ENCODE measurements at places on chromosomes 11 and 22.

- no peak for DNase-seq
Measured at GRCh38 chr11:21402274-21402673, 732.9 kb downstream of the NELL1 start.

DNA sequence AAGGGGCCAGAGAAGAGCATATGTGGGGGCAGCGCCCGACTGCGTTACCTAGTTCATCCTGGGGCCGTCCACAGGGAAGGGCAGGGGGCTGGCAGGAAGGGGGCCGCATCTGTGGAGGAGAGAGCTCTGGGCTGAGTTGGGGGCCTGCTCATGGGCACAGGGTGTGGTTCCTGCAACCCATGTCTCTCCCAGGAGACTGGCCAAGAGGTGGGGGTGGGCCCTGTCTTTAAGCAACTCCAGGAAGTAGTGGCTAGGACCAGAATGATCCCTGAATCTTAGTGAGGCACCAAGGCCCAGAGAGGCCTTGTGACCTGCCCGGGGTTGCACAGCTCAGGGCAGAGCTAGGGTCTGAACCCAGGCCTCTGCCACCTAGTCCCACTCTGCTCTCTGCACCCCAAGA lies 21.9 kb downstream of the CSNK1E start:
- DNase-seq, result no peak

- DNase-seq, result no peak
Measured at GRCh38 chr22:29707010-29707409, 12.8 kb upstream of the CABP7 start.

DNA sequence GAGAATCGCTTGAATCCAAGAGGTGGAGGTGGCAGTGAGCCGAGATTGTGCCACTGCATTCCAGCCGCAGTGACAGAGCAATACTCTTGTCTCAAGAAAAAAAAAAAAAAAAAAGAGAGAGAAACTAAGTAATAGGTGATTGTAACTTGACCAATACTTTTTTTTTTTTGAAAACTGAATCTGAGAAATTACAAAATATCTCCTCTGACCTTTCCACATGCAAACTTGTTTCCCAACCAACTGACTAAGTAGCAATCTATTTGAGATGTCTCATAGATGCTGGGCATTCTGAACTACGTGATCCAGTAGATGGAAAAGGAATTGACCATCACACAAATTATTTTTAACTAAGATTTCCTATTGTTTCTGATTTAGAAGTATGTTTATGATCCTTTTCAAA lies 407.3 kb upstream of the CHORDC1 start:
- no peak for DNase-seq

All from stimulated activated CD4-positive, alpha-beta T cell treated with anti-CD3 and anti-CD28 coated beads, Interleukin-4, amount 100 ng/mL, for 24 hours (primary cell).